CD8-positive, alpha-beta T cell (primary cell): ENCODE measurements at places on chromosomes 1 and 21.

GRCh38 chr1:170720661-170721060 lies 56.7 kb downstream of the PRRX1 start:
- DNase-seq, result no peak

DNA sequence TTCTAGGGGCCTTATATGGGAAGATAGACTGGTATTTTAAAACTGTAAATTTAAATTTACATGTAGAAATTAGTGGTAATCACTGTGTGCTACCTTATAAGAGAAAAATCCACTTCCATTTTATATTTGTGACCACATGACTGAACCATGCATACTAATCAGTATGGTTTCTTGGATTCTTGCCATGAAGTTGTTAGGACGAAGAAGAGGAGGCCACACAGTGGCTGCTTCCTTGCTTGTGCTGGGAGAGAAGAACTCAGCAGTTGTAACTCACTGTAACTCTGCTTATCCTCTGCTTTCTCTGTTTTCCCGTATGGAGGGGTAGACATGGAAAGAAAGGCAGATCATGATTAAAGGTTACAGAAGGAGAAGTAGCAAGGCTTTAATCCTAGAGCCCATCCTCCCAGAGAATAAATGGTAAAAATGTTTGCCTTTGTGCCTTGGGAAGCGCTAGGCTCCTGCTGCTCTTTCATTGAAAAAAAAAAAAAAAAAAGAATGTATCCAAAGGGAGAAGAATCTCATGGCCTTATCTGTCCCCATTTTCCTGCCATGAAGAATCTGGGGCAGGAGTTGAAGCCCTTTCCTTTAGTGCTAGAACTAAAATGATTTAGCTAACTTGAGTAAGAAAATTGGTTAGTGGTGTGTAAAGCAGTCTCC lies 32.4 kb downstream of the KCTD3 start:
- DNase-seq, result no peak

GRCh38 chr1:119896303-119896702 lies at the start of gene ADAM30:
Gene ADAM30, minus strand, starts transcription at chr1:119896515. Its CDS starts 179 bp downstream, at chr1:119896336.
- DNase-seq, result no peak

DNA sequence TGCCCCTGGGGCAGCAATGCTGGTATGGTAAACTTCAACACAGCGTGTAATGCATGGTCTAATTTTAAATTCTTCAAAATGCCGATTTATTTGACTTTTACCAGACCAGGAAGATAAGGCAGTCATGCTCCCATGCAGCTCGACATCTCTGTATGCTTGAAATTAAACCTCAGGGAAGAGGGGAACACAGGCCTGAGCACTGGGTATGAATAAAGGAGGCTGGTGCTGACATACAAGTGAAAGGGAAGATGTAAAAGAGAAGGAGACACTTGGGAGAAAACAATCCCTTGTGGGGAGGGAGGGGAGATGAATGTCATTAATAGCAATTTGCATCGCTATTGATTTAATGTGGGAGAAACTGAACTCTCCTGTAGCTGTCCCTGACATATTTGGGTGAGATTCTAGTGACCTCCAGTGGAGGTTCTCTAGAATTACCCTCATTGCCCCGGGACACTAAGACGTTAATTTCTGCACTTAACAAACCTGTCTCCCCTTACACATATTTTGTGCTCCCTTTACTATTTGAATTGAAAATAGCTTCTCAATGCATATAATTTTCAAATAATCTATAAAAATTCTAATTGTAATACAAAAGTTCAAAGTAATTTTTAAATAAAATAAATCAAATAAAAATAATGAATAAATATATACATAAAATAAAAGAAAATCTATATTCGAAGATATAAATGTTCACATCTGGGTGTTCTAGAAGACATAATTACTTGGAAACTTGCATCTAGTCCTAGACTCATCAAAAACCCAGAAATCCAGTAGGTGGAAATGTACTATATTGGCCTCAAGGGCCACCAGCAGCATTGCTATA lies 283.1 kb downstream of the LMX1A start:
- DNase-seq, result no peak

- no peak for DNase-seq
Measured at GRCh38 chr1:24683713-24684162, 40.6 kb downstream of the SRRM1 start.

DNA sequence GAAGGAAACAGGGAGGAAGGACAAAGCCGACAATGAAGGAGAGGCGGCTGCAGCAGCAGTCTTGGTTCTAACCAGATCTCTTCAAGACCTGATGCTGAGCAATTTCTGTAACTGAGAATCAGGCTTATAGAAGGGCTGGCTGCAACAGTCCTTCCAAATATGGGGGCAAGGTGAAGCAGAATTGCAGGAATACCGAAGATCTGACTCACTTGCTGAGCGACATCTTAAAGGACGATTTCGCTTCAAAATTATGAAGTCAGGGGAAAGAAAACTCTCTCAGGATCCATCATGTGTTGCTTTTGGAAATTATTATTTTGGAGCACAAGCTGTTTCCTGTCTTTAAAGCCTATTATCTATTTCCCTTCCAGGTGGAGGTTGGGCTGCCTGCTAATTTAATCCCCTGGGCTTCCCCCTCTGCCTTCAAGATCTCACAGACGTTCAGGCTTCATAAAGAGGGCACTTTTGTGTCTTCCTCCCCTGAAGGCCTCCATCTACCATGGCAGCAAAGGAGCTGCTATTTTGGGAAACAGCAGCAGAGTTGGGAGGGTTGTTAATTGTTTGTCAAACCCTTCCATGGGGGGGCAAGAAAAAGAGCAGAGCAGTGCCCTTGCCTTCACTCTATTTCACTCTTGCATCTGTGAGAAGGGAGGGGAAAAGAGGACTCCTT lies 10.8 kb upstream of the IER5 start:
- DNase-seq, result no peak

DNA sequence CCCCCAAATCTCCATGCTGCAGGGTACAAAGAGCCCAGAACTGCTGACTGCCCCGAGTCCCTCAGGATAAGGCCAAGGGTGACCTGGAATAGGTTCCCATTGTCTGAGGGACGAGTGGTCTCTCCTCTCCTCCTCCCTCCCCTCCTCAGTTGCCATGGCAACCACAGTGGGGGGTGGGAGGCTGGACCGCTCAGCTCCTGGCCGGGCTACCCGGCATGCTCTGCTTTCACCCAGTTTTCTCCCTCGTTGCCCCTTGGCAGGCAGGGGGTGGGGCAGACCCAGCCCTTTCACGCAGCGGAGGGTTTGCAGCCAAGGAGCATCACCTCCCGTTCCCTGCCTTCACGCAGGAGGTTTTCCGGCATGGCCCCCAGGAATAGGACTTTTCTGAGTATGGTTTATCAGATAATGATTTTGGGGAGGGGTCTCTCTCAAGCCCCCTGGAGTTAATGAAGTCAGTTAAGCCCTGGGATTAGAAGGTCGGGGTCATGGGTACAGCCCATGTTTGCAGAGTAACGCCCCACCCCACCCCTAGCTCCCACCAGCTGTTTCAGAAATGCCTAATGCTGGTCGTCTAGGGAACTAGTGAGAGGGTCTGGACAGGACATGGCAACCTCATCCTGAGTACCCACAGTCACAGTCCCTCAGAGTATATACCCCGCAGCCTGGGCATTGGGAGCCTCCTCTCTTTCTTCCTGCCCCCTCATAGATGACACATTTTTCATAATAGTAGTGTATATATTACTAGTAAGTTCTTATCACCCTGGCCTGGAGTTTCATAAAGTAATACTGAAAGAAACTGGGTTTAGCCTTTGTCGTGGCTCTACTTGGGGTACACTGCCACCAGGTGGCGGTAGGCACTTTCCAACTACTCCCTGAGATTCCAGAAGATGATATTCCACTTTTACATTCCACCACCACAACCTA lies 20.7 kb downstream of the C1QB start:
- no peak for DNase-seq

DNA sequence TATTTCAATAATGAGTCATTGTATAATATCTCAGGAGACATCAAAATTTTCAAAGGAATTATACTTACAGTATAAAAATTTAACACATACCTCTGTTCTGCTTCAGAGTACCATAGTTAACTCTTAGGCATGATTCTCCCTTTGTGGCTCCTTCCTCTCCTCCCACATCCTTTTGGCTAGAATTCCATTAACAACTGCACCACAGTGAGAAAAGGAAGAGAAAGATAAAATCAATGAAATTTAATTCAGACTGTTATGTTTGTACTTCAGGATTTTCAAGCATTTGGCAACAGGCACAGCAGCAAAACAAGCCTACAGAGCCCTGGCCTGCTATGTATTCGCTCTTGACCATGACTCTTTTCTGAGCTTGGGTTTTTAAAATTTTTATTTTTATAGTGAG lies 57.2 kb upstream of the SGIP1 start:
- DNase-seq, result no peak

GRCh38 chr1:22250724-22251123 lies 107.8 kb upstream of the WNT4 start:
- no peak for DNase-seq
